ENCODE measurements at places on chromosomes 1 and 21. TPM values are rescaled to one million over a fixed set of nuclear protein-coding genes. Genes with fewer than 3 reads are reported as not detected.

- H3K27ac ChIP-seq, result no peak overlapping the region
- no peaks in the 10 kb centered on the region for H3K27me3 ChIP-seq
- H3K4me1 ChIP-seq, result no peaks in the 10 kb centered on the region
- no peak for DNase-seq
- no peak overlapping the region for H3K4me3 ChIP-seq
- H3K36me3 ChIP-seq, result no peaks in the 10 kb centered on the region
Measured at GRCh38 chr1:219235903-219236481, 62.3 kb downstream of the LYPLAL1 start.

DNA sequence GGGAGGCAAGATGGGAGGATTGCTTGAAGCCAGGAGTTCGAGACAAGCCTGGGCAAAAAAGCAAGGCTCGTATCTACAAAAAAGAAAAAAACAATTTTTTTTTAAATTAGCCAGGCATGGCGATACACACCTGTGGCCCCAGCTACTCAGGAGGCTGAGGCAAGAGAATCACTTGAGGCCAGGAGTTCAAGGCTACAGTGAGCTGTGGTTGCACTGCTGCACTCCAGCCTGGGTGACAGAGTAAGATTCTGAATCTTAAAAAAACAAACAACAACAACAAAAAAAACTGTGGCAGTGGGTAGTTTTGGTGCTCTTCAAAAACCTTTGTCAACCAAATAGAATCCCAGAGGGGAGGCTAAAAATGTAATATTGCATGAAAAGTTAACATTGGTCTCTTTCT lies 734 bp downstream of the PTPN22 start:
- H3K27ac ChIP-seq, result peak overlapping the region; percentile 12
- H3K27me3 ChIP-seq, result no peaks in the 10 kb centered on the region
- no peaks in the 10 kb centered on the region for H3K36me3 ChIP-seq
- no peak for DNase-seq

- no peaks in the 10 kb centered on the region for H3K27me3 ChIP-seq
- H3K36me3 ChIP-seq, result no peaks in the 10 kb centered on the region
Measured at GRCh38 chr1:218482683-218483082, 137.5 kb downstream of the TGFB2 start.

DNA sequence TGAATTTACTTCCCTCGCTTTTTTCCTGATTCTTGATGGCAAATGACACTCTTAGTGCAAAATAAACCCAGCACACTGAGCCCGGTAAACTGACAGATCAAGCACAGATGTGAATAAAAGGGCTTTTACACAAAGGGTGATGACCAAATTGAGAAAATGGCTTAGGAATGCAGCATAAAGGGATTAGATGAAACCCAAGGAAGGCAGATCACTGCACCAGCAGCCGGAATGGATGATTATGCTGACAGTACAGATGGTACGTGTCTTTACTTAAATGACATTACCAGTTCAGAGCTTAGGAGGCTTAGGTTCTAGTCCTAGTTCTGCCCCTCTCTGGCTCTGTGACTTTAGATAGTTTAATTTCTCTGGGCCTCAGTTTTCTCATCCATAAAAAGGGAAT lies 12.0 kb downstream of the PKP1 start:
- peaks cover 49% of the 10 kb centered on the region for H3K4me1 ChIP-seq
- no peak overlapping the region for H3K4me3 ChIP-seq
- H3K27ac ChIP-seq, result peak overlapping the region; percentile 75
- H3K27me3 ChIP-seq, result no peaks in the 10 kb centered on the region

DNA sequence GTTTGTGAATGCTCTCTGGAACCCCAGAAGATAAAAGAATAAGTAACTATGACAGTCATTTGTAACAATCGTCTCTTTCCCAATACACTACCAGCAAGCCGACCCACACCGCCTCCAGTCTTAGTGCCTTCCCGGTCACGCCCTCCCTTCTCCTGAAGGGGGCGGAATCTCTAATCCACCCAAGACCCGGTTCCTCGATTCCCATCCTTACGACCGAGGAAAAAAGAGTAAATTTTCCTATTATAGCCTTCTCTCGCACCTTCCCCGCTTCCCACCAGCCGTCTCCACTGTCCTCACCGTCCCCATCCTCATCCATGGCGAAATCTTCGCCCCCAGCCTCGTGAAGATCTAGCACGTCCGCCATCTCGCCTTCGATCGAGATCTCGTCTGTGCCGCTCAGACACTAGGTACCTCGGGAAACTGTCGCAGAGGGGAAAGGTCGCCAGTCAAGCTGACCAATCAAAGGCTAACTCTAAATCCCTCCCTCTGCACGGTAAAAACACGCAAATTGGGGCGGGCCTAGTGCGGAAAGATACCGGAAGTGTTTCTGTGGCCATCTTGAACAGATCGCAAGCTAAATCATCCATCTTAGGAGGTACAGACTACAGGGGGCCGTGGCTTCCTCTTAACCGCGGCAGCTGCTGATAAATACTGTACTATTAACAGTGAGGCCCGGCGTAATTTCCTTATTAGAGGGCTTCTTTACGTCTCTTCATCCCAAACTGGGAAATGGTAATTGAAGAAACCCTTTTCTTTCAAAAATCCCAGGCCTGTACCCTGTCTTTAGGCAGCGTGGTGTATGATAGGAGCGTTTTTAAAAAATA lies at the start of gene RBM8A:
Gene RBM8A (minus strand): TSS at position 422 of the 824 bp plus-strand sequence. CDS start 58 bp downstream, at position 364.
- H3K36me3 ChIP-seq, result peaks cover 25% of the 10 kb centered on the region
- H3K4me1 ChIP-seq, result peaks cover 14% of the 10 kb centered on the region
- no peak within 1 kb of the TSS for H3K27ac ChIP-seq
- DNase-seq, result peak; percentile 100

DNA sequence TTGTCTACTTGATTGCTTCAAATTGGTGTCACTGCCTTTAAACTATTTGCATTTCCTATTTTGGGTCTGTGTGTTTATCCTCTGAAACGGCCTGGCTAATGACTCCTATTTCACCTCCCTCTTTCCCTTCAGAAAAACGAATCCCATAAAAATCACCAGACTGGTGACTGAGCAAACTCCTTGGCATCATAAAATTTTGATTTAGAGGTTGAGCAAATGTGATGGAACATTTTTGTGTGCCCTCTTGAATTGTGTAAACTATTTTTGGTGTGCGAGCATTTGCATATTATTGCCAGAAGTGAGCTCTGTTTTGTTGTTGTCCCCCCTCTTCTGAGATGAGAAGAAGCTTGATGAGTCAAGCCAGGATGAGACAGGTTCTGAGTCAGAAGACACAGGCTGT lies 316.1 kb downstream of the AJAP1 start:
- H3K4me3 ChIP-seq, result no peak overlapping the region
- H3K27me3 ChIP-seq, result no peaks in the 10 kb centered on the region
- DNase-seq, result peak; percentile 46

SPAG17 gene
- total RNA-seq, result not detected

DNA sequence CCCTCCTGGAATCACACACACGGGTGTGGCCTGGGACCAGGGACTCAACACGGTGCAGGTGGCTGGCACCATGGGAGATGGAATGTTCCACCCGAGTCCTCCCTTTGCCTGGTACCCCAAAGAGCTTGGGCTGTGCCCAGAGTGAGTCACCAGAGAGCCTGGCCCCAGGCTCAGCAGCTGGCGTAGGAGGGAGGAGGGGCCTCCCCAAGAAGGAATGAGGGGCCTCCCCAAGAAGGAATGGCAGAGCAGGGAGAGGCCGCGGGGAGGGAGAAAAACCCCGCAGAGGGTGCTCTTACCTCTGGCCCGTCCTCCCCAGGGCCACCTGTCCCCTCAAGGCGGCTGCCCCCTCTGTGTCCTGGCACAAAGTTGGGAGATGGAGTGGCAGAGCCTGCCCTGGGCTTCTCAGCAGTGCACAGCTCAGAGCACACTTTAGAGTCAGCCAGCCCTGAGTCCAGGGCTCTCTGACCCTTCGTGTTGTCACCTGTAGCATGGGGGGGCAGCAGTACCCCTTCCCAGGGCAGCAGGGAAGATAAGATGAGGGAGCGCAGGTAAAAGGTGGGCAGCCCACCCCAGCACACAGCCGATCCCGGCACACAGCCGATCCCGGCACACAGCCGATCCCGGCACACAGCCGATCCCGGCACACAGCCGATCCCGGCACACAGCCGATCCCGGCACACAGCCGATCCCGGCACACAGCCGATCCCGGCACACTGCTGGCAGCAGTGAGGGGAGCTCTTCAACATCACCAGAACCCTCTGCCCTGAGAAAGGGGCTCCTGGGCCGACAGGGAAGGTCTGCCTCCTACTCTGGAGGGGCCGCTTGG lies 20.2 kb upstream of the KCNAB2 start:
- H3K36me3 ChIP-seq, result peaks cover 6% of the 10 kb centered on the region
- H3K4me1 ChIP-seq, result peaks cover 15% of the 10 kb centered on the region
- no peaks in the 10 kb centered on the region for H3K27me3 ChIP-seq
- H3K27ac ChIP-seq, result peak overlapping the region; percentile 64

DNA sequence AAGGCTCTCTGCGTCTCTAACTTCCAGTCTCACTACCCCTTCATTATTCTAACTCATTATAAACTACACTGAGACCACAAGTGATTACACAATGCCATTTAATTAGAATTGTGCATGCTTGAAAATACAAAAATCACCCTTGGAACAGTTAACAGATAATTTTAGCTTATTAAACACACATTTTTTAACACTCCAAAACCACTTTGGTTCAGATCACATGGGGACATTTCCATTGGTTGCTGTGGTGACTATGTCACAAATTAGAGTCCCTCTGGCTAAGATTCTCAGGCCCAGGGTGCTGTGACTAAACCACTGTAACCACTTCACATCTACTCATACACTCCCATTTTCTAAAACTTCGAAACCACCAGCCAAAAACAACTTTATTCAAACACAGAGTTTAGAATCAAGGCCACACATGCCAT lies 43.0 kb downstream of the JAK1 start:
- H3K4me1 ChIP-seq, result peaks cover 35% of the 10 kb centered on the region
- peaks cover 6% of the 10 kb centered on the region for H3K36me3 ChIP-seq
- H3K27ac ChIP-seq, result no peak overlapping the region
- no peak for DNase-seq
- H3K4me3 ChIP-seq, result no peak overlapping the region
- no peaks in the 10 kb centered on the region for H3K27me3 ChIP-seq

DNA sequence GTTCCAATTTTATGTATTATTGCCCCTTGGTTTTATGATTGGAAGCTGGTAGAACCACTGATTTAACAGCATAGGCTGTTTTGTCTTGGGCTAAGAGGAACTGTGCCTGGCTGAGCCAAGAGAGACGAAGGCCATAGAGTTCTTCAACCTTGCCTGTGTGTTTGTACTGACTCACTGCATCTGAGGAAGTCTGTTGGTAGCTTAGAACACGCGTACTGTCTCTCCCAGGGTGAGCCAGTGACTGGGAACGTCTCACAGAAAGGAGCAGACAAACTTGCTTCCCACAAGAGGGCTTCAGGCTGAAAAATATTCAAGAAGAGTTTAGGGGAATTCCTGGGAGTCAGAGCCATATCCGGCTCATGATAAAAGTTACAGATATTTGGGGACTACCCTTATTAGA lies 14.9 kb downstream of the TMEM51 start:
- H3K4me1 ChIP-seq, result peaks cover 23% of the 10 kb centered on the region
- no peak overlapping the region for H3K4me3 ChIP-seq
- H3K27ac ChIP-seq, result peak overlapping the region; percentile 93
- H3K36me3 ChIP-seq, result peaks cover 4% of the 10 kb centered on the region

CFAP141 gene
- not detected for total RNA-seq

- peak overlapping the region; percentile 78 for H3K27ac ChIP-seq
- H3K4me1 ChIP-seq, result peaks cover 26% of the 10 kb centered on the region
- H3K36me3 ChIP-seq, result peaks cover 5% of the 10 kb centered on the region
Measured at GRCh38 chr1:39981945-39982344, 27.0 kb downstream of the MFSD2A start.

- H3K36me3 ChIP-seq, result no peaks in the 10 kb centered on the region
- no peak overlapping the region for H3K4me3 ChIP-seq
- no peaks in the 10 kb centered on the region for H3K4me1 ChIP-seq
- no peak for DNase-seq
- no peak overlapping the region for H3K27ac ChIP-seq
Measured at GRCh38 chr1:24481101-24481500, 21.5 kb upstream of the RCAN3 start.
